ENCODE measurements at places on chromosomes 16 and 17.

DNA sequence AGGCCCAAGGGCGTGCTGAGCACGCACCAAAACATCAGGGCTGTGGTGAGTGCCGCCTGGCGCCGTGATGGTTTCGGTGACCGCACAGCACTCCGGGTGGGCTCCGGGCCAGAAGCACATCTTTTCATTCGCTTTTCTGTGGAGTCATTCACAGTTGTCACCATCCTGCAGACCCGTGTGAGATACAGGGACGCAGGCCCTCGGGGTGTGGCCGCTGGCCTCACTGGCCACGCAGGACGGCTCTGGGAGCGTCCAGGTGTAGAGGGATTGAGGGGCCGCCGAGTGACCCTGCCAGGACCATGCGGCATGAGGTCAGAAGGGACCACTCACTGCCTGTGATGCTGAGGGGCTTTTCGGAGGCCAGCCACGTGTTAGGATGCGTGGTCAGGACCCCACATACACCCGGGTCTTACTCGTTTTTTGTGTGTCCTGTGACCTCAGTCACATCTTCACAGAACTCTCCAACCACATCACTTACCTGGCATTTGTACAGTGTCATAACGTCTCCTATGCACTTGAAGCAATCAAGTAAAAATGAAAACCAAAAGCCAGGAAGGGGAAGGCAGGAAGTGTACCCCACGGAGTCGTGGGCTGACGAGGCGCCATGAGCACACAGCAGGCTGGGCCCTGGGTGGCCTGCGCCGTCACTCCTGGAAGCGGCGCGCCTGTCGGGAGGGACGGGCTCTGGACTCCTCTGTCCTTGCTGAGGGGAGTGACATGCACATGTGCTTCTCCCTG is 7.8 kb downstream of the ACSF3 start:
- no peak for DNase-seq

DNA sequence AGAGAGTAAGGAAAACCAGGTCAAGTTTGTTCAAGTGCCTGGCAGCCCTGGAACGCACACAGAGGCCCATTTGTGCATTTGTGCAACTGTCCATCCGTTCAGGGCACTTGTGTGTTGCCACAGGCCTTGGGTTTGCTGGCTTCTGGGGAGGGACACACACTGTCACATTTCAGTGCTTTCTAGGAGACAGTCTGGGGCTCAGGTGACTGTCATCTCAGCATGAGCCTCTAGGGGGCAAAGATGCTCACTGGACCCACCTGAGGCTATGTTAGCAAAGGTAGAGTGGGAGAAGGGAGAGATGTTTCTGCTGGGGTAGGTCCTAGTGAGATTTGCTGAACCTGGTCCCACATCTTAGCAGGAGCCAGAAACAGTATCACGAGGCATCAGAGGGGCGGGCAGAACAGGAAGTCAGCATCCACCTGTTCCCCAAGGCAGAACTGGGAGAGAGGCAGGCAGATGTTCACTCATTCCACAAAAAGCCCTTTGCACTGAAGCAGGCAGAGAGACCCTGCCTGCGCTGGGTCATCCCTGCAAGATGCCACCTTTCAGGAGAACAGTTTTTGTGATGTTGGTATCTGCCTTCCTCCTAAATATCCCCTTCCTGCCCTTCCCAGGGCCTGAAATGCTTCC is 48.5 kb downstream of the RAI1 start:
- DNase-seq, result peak; percentile 18

DNA sequence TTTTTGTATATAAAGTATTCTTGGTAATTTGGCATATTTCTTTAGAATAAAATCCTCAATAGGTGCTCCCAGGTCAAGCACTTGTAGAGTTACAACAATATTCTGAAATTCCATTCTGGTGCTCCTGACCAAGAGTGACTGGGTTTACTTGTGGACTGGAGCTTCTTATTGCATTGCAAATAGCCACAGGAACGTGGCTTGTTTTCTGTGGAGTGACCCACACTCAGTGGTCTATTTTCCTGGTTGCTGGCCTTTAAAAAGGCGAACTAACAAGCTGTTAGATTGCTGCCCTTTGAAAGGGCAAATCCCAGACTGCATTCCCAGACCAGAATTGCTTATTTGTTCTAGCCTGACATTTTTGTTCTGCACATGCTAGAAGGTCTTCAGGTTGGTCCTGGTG is 658.8 kb upstream of the GOT2 start:
- no peak for DNase-seq

DNA sequence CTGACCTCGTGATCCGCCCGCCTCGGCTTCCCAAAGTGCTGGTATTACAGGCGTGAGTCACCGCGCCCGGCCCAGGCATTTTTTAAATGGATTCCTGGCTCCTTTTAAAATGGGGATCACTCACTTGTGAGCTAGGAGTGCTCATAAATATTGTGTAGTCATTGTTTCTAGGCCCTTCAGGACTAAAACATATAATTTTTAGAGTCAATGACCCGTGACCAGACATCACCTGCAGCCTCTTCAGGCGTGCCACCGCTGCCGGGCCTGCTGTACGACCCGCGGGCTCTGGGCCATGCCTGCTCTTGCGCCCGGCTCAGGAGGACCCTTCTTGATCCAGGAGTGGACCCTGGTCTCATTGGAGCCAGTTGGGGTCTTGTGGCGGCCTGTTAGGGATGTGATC is 30.8 kb downstream of the EFCAB5 start:
- DNase-seq, result no peak

DNA sequence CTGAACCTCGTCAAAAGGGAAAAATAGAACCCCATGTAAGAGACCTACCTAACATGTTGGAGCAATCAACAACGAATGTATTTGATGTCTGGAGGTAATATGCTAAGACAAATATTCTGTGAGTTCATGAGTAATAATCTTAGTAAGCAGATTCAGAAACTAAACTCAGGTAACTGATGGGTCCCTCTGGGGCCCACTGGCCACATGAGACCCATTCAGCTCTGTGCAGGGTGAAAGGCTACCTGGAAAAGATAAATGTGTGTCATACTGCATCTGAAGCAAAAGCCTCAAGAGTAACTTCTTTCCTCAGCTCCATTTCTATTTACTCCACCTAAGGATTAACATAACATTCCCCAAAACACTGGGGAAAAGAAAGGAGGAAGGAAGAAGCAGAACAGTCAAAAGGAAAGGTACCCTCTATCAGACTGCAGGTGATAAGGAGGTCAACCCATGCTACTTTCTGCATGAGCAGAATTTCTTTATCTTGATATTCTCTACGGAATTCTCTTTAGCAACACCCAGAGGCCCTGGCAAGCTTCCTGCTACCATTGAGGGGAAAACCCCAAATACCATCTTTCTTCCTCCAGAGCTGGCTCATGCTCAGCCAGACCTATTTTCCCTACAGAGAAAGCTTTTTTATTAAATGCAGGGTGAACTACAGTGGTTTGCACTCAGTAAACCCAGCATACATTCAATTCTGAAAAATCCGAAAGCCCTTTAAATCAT is 37.7 kb upstream of the ABCA6 start:
- DNase-seq, result no peak

DNA sequence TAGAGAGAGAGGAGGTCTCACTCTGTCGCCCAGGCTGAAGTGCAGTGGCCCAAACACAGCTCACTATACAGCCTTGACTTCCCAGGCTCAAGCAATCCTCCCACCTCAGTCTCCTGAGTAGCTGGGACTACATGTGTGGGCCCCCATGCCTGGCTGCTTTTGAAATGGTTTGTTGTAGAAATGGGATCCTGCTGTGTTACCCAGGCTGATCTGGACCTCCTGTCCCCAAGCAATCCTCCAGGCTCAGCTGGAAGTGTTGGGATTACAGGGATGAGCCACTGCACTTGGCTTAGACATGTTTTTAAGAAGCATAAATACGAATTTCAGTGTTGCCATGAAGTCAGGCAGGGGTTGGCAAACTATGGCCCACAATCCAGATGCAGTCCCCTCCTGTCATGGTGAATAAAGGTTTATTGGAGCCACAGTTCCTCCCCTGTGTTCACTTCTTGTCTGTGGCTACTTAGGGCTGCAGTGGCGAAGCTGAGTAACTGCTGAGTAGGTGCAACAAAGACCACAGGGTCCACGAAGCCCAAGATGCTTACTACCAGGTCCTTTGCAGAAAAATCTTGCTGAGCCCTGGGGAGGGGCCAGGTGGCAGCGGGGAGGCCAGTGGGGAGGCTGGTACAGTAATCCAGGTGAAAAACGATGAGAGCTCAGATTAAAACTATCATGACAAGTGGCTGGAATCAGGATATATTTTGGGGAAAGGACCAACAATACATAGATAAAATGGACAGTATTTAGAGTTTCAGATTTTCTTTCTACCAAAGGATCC is 35.2 kb downstream of the TNFRSF13B start:
- no peak for DNase-seq

GRCh38 chr17:11005940-11006339 is 168.1 kb upstream of the PIRT start:
- no peak for DNase-seq

GRCh38 chr17:49223517-49224197 is 6.9 kb downstream of the PHOSPHO1 start:
- peak; percentile 27 for DNase-seq

GRCh38 chr16:19588661-19589060 is 33.2 kb downstream of the VPS35L start:
- DNase-seq, result no peak

DNA sequence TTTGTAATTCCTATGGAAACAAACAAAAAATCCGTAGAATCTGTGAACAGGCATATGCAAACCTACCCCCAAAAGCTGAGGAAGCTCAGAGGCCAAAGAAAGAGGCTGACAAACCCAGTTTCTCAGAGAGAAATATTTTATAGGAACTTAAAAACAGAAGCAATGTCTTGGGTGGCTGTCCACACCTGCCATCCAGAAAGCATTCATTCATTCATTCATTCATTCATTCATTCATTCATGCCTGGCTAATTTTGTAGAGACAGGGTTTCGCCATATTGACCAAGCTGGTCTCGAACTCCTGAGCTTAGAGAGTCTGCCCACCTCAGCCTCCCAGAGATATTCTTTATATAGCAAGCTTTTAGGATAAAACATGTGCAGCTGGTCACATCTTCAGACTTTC is 154.3 kb downstream of the MRTFB start:
- no peak for DNase-seq

GRCh38 chr16:54050459-54051210 is 236.0 kb downstream of the IRX3 start:
- no peak for DNase-seq

GRCh38 chr17:9886141-9886930 is 18.7 kb downstream of the RCVRN start:
- no peak for DNase-seq

DNA sequence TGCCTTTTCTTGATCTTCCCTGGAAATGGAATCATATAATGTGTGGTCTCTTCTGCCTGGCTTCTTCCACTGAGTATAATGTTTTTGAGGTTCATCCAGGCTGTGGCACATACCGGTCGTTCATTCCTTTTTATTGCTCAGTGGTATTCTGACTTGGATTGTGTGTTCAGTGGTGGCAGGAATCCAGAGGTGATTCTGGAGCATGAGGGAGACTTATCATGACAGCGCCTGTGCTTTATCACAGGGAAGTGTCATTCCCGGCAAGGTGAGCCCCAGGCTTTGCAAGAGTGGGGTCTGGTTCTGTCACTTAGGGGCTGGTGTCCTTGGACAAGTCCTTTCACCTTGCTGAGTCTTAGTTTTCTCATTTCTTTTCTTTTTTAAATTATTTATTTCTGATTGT is 53.0 kb downstream of the IRX3 start:
- no peak for DNase-seq

DNA sequence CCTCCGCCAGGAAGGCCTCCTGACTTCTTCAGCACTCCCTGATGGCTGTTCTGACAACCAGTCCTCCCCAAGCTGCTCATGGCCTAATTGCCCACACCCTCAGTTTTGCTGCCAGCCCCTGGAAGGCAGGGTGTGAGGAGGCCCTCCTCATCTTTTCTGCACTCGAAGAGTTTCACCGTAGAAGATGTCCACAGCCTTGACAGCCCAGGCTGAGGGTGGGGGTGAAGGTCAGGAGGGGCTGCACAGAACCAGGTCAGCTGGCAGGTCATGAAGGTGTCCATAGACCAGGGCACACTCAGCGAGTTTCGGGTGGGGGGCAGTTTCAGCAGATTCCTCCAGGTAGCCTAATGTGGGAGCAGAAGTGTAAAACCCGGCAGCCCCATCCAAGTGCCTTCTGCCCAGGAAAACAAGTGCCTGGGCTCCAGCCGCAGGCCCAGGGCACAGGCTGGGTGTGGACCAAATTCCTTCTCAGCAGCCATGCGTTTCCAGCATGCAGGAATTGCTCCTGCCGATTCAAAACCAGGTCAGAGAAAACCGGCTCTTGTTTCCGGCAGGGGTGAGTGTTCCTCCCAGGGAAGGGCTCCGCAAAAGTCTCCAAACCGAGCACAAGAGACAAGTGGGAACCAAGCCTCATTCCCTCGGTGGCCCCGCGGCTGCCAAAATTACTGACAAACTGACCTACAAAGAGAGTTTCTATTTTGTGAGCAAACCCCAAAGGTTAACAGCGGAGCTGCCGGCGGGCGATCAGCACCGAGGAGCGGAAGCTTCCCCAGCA is 228.8 kb downstream of the C16orf78 start:
- DNase-seq, result no peak

DNA sequence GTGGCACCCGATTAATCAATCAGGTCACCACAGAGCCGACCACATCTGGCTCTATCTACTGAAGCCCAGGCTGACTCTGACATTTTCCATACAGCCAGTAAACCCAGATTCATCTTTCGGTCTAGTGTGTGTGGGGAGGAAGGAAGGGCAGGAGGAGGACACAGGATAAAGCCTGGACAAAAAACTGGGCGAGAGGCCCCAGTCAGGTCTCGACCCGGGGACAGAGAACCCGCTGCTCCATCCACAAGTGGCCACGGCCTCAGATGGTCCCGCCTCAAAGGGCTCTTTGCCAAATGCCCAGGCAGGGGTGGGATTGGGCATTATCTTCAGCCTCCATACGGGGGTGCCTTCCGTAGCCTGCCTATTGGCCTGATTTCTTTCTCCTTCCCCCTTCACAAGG is 7.8 kb downstream of the ABR start:
- DNase-seq, result no peak

DNA sequence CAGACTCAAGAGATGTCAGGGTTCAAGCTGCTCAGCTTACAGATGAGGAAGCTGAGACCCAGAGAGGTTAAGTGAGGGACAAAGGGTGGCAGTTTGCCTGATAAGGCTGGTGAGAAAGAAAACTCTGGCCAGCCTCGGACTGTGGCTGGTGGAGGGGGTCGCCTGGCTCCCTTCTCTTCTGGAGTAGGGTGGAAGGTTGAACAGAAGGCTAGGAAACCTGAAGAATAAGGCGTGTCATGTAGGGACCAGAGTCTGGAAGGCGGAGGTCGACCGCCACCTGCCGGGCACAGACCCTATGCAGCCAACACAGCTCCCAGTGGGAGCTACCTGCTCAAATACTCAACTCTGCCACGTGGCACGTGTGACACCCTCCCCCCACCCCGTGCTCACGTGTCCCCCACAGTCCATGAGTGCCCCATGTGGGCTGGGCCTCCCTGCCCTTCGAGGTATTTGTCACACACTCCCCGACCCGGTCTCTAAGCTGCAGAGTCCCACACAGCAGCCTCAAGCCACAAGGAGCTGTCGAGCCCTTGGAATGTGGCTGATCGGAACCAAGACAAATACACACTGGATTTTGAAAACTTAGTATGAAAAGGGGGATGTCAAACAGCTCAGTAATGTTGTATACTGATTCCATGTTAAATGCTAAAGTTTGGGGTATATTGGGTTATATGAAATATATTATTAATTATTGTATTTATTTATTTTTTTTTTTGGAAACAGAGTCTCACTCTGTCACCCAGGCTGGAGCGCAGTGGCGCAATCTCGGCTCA is 11.8 kb downstream of the HID1 start:
- DNase-seq, result peak; percentile 16

GRCh38 chr16:50198802-50199403 is 45.8 kb downstream of the TENT4B start:
- DNase-seq, result no peak

GRCh38 chr17:55624772-55625433 is 97.8 kb downstream of the TMEM100 start:
- no peak for DNase-seq

- no peak for DNase-seq
Observed at GRCh38 chr16:73605309-73605708, 557.4 kb upstream of the ZFHX3 start.
